ENCODE measurements at places on chromosomes 1 and 21.
A peak's percentile ranks its signal among the peaks of the same experiment; 100 is the strongest.

GRCh38 chr1:206040328-206040727, 12.6 kb upstream of the RHEX start:
- no peak for DNase-seq

DNA sequence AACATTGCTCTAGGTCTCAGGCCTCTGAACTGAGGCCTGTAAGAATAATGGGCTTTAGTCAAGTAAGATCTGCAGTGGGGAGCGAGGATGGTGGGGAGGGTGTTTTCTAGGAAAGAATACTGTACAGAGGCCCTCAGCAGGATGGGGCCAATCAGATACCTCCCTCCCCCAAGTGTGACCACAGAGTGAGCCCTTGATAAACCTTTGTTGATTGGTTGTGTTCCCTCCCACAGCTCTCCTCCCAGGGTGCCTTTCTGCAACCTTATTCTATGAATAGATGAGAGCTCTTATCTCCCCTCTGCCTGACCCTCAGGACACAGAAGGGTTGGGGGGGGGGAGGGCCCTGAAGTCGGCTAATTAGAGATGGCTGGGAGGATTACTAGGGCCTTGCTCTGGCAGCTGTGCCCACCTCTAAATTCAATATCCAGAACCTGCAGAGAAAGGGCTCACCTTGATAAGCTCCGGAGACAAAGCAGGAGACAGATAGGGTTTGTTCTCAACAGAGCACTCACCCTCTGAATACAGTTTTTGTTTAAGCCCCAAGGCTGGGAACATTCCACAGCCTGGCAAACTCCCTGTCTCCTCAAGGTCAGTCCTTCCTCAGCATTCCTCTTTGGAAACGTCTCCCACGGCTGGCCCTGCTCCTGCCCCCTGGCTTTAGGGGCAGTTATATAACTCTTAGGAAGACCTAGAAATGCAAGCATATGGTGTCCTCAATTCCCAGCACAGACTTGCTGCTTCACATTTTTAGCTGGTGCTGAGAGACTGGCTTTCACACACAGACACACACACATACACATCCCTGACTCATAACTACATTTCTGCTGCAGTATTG, 42.9 kb downstream of the ATP1A1 start:
- DNase-seq: no peak

GRCh38 chr21:44616591-44616926, 4.7 kb downstream of the KRTAP10-8 start:
- no peak for DNase-seq

- no peak for DNase-seq
Observed at GRCh38 chr1:209802780-209803152, 3.2 kb downstream of the IRF6 start.

GRCh38 chr1:202056644-202057334, 46.4 kb downstream of the ELF3 start:
- no peak for DNase-seq

DNA sequence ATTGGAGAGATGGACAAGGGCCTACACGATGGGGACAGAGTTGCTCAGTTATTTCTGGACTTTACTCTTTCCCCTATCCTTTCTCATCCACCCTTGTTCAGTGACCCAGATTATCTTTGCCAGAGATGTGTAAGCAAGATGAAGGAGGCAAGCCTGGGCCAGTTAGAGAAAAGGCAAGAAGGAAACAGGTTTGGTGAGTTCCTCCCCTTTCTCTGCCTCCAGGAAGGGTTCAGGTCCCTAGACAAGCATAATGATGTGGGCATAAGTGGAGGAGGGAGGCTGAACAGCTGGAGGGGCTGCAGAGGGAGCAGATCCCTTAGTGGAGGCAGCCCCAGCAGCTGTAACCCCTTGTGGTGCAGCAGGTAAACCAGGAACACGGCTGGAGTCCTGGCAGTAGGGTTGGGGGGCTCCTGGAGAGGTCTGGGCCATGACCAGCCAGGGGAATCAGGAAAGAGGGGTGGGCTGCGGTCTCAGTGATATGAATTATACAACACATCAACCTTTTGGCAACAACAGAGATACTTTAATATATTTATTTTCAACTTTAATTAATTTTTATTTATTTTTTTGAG, 9.2 kb upstream of the CDC42 start:
- no peak for DNase-seq

- DNase-seq: no peak
Observed at GRCh38 chr1:173285048-173285447, 77.9 kb upstream of the TNFSF4 start.

DNA sequence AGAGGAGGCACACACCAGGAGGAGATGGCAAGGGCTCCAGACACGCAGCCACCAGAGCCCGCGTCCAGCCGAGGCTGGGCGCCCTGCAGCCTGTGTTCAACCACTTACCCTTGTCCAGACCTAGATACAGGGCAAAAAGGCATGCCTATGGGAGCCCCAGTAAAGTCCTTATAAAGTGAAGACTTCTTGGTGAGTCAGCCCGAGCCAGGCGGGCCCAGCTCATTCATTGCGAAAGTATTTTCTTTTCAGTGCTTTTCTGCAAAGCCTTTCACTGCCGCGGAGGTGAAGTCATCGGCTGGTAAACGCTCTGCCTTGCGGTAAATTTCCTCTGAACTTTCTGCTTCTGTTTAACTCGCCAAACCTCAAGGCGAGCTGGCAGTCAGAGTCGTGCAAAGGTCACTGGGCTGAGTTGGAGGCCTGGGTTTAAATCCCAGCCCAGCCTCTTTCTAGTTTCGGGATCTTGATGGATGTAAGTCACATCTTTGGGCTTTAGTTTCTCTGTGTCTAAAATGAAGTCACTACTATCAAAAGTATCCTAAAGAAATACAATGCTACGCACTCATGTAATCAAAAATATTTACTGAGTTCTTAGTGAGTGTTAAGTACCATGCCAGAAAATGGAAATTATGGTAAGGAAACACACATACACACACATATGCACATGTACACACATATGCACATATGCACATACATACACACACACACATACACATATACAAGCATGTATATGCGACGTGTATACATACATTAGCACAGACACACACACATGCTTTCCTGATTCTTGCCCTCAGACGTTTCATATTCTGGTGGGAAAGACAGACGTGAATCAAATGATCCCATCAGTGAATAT, 54.7 kb upstream of the IFFO2 start:
- peak; percentile 90 for DNase-seq

DNA sequence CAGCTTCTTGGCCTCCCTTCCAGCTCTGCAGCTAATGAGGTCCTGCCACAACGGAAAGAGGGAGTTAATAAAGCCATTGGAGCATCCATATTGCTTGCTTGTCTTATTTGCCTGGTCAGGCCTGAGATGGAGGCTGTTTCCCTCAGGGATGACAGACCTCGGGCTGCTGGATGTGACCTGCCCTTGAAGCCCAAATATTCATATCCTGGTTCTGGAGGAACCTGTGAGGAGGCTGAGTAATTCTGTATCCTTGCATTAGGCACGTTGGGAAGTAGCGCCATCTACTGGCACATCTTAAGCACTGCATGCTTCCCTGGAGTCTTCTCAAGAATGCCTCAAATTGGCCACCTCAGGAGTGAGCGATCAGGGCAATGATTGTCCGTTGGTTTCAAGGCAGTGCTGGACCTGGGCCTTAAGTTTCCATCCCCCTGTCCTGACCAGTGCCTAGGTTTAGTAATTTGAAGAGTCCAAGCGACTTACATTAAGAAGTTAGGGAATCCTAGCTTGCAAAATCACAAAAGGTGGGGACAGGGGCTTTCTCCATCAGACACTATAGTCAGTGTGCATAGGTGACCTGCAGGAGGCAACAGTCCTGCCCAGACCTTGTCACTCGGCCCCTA, 13.8 kb upstream of the NASP start:
- no peak for DNase-seq

GRCh38 chr1:19436716-19437476, 48.4 kb downstream of the CAPZB start:
- DNase-seq: no peak

DNA sequence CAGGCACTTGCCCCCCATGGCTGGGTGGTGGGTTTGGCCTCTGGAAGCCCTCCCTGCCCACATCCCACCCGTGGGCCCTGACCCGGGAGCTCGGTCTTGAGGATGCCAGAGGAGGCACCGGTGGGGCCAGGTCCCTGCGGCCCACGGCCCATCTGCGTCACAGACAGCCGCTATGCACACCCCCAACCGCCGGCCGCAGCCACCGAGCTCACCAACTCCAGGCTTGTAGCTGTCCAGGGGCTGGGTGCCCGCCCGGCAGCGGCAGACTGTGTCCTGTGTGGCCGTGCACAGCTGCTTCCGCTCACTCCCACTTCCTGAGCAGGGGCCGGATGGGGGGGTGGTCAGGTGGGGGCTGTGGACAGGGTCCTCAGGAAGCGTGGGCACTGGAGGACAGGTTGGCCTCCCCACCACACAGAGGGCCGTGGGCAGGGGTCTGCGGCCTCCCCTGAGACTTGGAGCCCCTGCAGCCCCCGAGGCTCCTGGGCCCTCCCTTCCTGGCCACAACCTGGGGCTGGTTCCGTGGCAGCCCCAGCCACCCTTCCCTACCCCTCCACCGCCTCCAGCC, 1.1 kb downstream of the TNFRSF4 start:
- DNase-seq: no peak

Data from fibroblast of the conjunctiva (primary cell).